Gastroesophageal sphincter (tissue), 4 donors: ENCODE measurements at places on chromosomes 16 and 17. TPM values are rescaled to one million over a fixed set of nuclear protein-coding genes. Genes with fewer than 3 reads are reported as not detected.
A peak's percentile ranks its signal among the peaks of the same experiment; 100 is the strongest.

The KRT13 gene
- total RNA-seq, result 20.7 TPM

The USP36 gene
- total RNA-seq, result 44.0 TPM

The TNFRSF13B gene
- 0.81 TPM for total RNA-seq

The MT3 gene
- 3.6 TPM for total RNA-seq

The TBC1D3C gene
- not detected for total RNA-seq

The TBC1D3D gene
- 0.27 TPM for total RNA-seq

The SMIM22 gene
- not detected for total RNA-seq

The ITGAD gene
- not detected for total RNA-seq

The CD300H gene
- not detected for total RNA-seq

The OR1A1 gene
- total RNA-seq, result not detected

The KCTD2 gene
- total RNA-seq, result 39.7 TPM

The TBC1D3I gene
- total RNA-seq, result not detected

The ZNF423 gene
- 9.4 TPM for total RNA-seq

The HIGD1B gene
- total RNA-seq, result 1.1 TPM

The CRYM gene
- 0.27 TPM for total RNA-seq

GRCh38 chr17:74041869-74042640, 161.4 kb upstream of the RPL38 start:
- ATAC-seq, result no peak

DNA sequence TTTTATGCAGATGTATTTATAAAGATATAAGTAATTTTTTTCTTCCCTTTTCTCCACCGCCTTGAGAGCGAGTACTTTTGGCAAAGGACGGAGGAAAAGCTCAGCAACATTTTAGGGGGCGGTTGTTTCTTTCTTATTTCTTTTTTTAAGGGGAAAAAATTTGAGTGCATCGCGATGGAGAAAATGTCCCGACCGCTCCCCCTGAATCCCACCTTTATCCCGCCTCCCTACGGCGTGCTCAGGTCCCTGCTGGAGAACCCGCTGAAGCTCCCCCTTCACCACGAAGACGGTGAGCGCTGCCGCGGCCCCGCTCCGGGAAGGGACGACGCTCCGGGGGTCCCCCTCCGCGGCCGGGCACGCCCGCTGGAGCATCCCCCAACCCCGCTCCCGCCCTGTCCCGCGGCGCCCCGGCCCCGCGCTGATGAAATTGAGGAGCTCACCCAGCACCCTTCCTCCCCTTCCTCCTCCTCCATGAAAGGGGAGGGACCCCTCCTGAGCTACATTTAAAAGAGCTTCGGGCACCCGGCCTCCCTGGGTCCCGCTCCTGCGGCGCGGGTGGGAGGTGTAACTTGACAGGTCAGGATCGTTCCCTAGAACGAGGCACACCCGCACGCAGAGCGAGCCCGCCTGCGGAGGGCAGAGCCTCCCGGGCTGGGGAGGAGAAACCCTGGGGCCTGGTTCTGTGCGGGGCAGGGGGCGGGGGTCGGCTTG, 706 bp downstream of the HLF start:
- peak; percentile 20 for ATAC-seq

- ATAC-seq, result no peak
These were observed 13.1 kb upstream of the MRPS23 start for GRCh38 chr17:57862694-57863667.

GRCh38 chr16:60566901-60567300, 1469.3 kb downstream of the CDH8 start:
- ATAC-seq, result no peak

- no peak for ATAC-seq
These were observed 77.3 kb downstream of the RPTOR start for GRCh38 chr17:80621997-80622357.

- ATAC-seq, result no peak
These were observed 2.2 kb upstream of the BICDL2 start for GRCh38 chr16:3038896-3039295.

- no peak for ATAC-seq
These were observed 2.9 kb downstream of the ATP6V0D1 start for GRCh38 chr16:67477960-67478554.

DNA sequence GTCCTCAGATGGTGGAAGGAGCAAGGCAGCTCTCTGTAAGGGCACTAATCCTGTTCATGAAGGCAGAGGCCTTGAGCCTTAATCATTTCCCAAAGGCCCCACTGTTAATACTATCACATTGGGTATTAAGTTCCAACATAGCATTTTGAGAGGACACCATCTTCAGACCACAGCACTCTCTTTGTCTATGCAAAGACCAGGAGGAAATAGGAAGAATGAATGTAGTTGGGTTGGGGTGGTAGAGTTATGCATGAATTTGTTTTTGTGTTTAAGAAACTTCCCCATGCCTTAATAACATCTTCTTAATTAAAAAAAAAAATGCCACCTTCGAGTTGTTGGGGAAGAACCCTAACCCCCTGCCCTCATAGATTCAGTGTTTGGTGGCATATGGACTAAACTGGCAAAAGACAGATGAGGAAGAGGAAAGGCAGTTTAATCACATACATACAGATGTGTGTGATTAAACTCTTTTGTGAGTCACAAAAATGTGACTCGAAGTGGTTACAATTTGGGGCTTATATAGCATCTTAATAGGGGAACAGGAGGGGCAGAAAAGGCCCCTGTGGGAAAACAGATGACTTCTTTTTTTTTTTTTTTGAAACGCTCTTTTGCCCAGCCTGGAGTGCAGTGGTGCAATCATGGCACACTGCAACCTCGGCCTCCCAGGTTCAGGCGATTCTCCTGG, 35.0 kb upstream of the SLC5A10 start:
- ATAC-seq, result no peak

- no peak for ATAC-seq
These were observed 1.3 kb upstream of the CUEDC1 start for GRCh38 chr17:57956291-57957119.

- no peak for ATAC-seq
These were observed 55.9 kb downstream of the GRB2 start for GRCh38 chr17:75349589-75349988.

DNA sequence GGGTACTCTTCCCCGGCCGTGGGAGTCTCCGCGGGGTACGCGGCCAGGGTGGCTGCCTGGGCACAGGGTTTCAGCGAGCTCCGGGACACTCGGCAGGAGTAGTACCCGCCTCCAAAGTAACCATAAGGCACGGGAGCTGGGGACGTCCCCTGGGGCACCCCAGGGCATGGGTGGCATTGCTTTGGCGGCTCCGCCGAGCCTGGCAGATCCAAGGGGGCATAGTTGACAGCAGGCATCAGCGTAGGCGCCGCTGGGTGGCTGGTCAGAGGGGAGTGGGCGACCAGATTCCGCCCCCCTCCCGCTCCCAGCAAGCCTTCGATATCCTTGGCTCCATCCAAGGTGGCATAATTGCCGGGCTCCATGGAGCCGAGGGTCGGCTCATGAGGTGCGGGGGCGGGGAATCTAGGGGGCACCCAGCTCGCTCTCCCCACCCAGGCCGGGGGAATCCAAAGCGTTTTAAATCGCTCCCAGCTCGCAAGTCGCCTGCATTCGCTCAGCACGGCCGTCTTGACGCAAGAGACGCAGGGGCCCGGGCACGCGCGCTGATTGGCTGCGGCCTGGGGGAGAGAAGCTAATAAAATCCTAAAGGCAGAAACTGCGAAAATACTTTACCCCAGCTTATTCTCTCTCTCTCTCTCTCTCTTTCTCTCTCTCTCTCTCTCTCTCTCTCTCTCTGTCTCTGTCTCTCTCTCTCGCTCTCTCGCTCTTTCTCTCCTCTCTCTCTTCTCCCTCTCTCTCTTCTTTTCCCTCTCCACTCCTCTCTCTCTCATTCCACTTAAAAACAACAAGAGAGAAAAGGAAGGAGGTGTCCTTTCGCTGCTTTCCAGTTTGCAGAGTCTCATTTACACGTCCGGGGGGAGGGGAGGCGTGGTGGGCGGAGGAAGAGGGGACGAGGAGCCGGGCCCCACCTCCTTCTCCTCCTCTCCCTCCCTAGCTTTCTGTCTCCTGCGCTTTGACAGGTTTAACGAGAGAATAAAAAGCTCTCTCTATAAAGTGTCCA, at the start of gene HOXB13:
TSS of gene HOXB13 (minus strand) at position 519 of the 1,000 bp plus-strand sequence. CDS start at position 362, 157 bp downstream.
- ATAC-seq, result no peak

DNA sequence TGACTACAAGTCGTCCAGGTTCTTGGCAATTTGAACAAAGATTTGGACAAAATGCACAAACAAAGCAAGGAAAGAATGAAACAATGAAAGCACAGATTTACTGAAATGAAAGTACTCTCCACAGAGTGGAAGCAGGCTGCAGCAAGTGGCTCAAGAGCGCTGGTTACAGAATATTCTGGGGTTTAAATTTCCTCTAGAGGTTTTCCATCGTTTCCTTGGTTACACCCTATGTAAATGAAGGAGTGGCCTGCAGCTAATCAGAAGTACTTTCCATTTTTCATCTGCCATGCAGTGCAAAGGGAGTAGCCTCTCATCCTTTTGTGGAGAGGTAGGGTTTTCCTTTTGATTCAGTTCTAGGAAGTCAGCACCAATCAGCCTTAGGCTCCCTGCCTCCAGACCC, 11.8 kb downstream of the STXBP4 start:
- no peak for ATAC-seq

GRCh38 chr17:40937384-40937819, at the start of gene KRT23:
Gene KRT23 (minus strand): TSS chr17:40937646. CDS start chr17:40936603, 1,043 bp downstream.
- ATAC-seq, result no peak

GRCh38 chr17:41894791-41895331, 23.9 kb downstream of the ACLY start:
- ATAC-seq, result peak; percentile 84

DNA sequence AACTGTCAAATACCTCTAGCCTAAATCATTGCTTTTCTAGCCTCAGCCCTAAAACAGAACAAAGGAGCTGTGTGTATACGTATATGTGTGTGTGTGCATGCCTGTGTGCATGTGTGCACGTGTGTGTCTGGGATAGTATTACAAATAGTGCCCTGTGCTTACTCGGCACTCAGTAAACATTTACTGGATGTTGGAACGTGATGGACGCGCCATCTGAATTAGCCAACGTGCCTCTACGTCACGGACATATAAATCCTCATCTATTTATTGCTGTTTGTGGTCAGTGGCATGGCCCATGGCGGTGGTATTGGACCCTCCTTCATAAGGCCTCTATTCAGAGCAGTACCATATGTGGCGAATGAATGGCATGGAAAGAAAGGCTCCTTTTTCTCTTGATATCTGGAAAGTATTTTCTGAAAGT, 37.5 kb downstream of the WWP2 start:
- ATAC-seq, result no peak

- no peak for ATAC-seq
These were observed 9.5 kb downstream of the MYCBPAP start for GRCh38 chr17:50517504-50518383.

DNA sequence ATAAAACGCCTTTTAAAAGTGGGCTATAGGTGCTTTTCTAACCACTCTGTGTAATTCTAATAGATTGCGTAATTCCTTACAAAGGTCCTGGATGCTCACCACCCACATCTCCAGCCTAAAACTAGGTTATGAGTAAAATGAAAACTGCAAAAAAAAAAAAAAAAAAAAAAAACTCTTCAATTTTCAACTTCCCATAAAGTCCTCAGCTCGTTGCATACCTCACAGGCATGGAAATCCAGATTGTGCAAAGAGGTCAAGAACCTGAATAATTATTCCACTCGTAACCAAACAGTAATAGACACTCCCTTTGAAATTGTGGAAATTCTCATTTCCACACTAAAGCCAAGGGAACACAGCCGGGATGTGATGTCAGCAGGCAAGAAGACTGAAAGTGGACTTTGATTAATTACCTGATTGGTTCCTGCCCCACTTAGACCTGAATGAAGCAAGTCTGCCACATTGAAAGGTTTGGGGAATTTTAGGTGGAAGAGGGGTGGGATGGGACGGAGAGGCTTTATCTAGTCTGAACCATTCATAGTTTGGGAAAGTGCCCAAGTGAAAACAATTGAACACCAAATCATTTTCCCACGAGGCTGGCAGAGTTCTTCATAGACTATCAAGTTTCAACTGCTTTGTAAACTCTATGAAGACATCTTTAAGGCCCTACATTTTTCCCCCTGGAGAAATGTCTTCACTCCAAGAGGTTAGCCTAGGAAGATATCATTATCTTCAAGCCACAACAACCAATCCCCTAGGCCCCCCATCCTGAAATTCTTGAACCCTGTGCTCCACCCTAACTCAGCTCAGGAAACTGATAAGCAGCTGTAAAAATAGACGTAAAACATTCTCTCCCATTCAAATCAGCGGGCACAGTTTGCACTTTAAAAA, 49.1 kb upstream of the TANC2 start:
- peak; percentile 81 for ATAC-seq

GRCh38 chr16:85570213-85570734, 42.8 kb upstream of the GSE1 start:
- no peak for ATAC-seq

GRCh38 chr16:73280388-73280787, 232.5 kb upstream of the ZFHX3 start:
- ATAC-seq, result no peak

DNA sequence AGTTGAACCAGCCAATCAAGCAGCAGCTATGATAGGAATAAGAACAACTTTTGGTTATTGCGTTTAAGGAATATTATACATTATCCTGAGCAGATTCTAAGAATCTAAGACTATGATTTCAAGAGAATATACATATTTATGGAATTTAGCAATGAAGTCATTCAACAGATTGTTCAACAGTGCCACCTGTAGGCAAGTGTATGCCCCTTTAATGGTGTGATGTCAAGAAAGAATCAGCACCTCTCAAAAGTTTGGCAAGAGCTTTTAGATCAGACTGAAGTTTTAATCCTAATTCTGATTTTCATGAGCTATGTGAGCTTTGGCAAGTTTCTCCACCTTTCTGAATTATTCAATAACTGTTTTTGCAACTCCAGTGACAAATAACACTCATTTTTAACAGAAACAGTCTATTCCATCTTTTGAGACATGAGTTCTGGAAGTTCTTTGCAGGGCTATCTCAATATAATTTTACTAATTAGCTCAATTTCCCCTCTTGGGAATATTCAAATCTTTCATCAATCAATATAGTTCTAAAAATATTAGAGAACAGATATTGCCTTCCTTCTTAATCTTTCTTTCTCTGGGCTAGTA, 474.3 kb upstream of the TOM1L1 start:
- ATAC-seq, result no peak

GRCh38 chr16:31441956-31442355, 633 bp downstream of the ZNF843 start:
- no peak for ATAC-seq

DNA sequence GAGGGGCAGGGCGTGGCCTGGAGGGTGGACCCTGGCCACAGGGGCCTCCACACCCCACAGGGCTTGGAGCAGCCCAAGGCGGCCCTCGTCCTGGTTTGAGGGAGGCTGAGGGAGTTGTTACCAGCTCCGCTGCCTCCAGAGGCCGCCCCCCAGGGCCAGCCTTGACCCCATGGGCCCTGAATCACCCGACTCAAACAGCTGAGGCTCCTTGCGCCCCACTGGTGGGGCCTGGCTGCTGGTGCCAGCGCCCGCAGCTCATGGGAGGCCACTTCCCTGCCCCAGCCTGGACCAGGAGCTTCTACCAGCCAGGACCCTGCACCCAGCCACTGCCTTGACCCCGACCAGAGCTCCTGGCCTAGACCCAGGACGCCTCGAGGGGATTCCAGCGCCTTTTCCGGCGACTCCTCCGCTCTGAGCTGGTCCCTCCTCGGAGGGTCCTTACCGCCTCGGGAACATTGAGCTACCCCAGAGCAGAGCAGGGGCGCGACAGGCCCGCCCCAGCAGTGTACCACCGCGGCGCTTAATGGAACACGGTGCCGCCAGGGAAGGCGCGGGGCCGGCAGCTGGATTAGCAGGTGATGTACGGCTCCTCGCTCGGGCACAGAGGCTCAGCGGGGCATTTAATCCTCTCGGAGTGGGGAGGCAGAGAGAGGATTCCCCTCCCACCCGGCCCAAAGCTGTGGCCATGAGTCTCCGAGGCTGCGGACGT, 37.2 kb downstream of the GSE1 start:
- no peak for ATAC-seq

GRCh38 chr17:75346906-75347305, 57.7 kb upstream of the SLC25A19 start:
- ATAC-seq, result no peak

- ATAC-seq, result peak; percentile 42
These were observed 11.5 kb downstream of the RMI2 start for GRCh38 chr16:11356573-11357331.
